ENCODE measurements at places on chromosomes 7 and 10. TPM values are rescaled to one million over a fixed set of nuclear protein-coding genes. Genes with fewer than 3 reads are reported as not detected.

Gene C10orf62
- total RNA-seq, result 0.97 TPM

Gene SSBP1
- 109 TPM for total RNA-seq

Gene GIMAP2
- total RNA-seq, result 6.2 TPM

Gene STK31
- 0.46 TPM for total RNA-seq

Gene PHKG1
- 31.2 TPM for total RNA-seq

Gene ENKUR
- total RNA-seq, result not detected

Gene ICA1
- total RNA-seq, result 44.3 TPM
